ENCODE measurements at places on chromosomes 6 and 20.

DNA sequence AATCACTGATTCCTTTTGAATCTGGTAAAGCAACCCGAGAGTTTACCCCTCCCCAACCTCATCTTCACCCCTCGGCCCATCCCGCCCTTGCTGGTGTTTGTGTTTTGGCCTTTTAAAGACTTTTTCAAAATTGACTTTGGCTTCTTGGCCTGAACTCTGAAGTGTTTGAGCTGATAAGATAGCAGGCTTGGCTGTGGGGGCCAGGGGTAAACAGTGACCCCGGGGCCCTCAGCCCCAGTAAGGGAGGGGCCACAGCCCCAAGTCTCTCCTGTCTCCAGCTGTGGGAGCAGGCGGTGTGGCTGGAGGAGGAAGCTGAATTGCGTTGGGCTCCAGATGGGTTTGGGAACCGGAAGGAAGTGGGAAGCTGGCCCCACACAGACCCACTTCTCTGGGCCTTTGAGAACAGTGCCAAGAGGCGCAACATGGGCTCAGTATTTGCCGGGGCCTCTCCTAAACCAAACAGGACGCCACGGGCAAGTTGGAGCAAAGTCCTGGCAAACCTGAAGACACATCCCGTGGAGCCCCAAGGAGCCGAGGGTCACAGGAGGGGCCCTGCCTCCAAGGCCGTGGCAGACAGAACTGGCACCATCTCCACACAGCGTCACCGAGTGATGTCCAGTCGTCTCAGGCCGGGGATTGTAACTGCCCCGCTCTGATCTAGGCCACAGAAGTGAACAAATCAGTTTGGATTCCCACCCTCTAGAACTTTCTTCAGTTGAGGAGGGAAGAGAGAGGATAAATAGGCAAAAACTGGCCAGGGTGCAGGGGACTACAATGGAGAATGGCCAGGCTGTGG is 54.3 kb upstream of the PTPN1 start:
- no peak for DNase-seq

DNA sequence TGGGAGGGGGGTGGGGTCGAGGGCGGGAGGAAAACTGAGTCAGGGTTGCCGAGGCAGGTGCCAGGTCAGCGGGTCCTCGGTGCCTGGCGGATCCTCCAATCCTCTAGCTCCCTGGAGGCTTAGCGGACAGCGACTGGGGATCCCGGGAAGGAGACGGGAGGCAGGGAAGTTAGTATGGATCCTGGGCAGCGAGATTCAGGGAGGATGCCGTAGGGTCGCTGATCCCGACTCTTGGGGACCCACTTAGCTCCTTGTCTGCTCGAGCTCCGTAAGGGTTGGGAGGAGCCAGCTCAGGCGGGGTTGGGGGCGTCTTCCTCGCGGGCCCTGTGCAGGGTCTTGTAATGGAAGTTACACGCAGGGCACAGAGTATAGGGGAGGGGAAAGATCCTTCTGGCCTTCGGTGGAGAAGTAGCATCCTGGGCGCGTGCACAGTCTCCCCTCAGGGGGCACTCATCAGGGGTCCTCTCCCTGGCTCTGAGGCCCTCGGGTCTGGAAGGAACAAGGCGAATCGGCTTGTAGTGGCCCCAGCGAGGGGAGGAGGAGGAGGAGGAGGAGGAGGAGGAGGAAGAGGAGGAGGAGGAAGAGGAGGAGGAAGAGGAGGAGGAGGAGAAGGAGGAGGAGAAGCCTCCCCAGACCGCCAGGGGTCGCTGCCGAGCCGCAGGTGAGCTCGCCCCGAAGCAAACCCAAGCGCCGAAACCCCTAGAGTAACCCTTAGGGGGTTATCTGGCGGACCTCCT is 6.4 kb upstream of the SLC12A5 start:
- peak; percentile 56 for DNase-seq

GRCh38 chr20:33407251-33407650 is 5.9 kb upstream of the CDK5RAP1 start:
- no peak for DNase-seq

- no peak for DNase-seq
These were observed 5.7 kb downstream of the TMEM151B start for GRCh38 chr6:44275749-44276648.

- no peak for DNase-seq
These were observed 18.8 kb upstream of the FRMD1 start for GRCh38 chr6:168097621-168098430.

DNA sequence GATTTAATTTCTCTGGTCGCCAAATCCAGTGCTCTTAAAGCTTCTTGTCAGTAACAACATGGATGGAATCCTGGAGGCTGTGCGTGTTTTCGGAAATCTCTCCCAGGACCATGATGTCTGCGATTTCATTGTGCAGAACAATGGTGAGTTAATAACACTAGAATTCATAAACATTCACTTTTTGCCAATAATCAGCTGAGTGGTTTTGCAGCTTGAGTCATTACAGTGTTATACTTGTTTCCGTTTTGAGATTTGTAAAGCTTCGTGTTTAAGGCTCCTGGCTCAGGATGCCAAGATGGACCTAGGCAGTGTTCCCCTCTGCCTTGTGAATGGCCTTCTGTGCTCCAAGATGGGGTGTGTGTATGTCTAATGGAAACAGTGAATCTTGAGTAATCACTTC is 113.8 kb downstream of the ARMC2 start:
- DNase-seq: no peak

- no peak for DNase-seq
These were observed 51.1 kb downstream of the RCAN2 start for GRCh38 chr6:46440141-46440540.

DNA sequence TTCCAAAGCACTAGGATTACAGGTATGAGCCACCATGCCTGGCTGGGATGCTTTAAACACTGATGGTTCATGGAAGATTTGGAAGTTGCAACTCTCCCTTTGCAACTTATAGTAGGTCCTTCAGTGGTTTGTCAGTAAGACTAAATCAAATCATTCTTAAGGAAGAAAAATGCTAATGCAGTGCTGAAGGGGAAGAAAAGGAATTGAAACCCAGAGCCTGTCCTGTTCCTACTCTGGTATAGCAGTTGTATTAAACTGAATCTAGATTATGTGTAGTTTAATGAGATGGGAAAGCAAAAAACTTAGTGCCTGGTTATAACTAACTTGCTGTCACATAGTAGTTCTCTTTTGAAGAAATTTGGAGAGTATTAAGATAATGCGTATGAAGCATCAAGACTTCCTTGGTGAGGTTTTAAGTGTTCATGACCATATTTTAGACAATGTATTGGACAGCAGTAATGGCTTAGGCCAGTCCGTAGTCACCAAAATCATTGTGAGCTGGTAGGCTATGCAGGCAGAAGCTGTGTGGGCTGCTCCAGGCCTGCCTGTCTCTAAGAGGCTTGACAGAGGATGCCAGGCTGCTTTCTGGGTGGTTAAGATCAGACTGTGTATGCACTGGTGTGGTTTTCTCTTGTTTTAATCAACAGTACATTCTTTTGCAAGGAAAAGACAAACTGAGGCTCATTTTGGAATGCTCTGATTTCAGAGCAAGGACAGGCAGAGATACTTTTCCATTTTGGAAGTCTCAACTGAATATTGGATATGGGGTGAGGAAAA is 14.0 kb downstream of the PAQR8 start:
- DNase-seq: no peak

DNA sequence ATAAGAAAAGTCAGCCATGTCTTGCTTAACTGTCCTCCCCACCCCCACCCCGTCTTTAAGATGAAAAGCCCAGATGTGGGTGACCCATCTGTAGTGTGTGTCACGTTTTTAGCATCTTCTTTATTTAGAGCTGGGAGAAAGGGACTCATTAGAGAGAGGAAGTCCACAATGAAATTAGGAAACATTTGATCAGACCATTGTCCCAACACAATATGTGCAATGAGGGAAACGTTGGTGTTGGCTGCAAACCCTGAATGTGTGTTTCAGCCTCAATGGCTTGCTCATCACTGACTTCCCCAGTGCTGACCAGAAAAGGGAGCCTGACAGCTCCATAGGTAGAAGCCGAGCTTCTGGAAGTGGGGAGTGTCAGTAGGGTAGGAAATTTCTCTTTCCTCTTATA is 475.7 kb downstream of the CD83 start:
- no peak for DNase-seq

- DNase-seq: no peak
These were observed at the start of gene NKX2-2 for GRCh38 chr20:21513881-21514540. TSS of gene NKX2-2 (minus strand) at chr20:21514064. CDS start at chr20:21513669, 395 bp downstream.

- no peak for DNase-seq
These were observed 30.4 kb downstream of the FYN start for GRCh38 chr6:111842891-111843290.

GRCh38 chr6:119934816-119935215 is 585.3 kb upstream of the MAN1A1 start:
- no peak for DNase-seq

DNA sequence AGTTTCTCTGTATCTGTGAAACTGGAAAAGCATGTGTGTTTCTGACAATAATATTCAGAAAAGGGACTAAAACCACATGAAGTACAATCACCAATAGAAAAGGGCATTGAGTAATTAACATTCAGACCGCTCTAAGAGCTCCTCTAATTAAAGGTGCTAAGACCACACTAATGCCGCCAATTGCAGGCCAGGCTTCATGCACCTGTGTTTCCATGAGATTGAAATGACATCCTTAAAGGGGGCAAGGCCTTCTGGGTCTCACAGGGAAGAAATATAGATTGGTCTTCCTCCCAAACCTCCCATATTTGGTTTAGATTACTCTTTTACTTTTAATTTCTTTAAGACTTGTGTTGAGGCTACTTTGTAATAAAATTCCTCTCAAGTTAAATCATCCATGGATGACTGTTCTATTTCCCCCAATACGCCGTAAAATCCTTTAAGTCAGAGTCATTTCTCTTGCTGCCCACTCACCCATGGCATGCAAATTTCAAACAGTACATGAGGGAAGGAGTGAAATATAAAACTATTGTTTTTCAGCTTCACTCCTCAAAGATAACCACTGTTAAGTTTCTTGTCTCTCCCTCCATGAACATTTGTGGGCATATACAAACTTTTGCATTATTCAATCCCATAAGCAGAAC is 110.6 kb downstream of the UBE3D start:
- no peak for DNase-seq

DNA sequence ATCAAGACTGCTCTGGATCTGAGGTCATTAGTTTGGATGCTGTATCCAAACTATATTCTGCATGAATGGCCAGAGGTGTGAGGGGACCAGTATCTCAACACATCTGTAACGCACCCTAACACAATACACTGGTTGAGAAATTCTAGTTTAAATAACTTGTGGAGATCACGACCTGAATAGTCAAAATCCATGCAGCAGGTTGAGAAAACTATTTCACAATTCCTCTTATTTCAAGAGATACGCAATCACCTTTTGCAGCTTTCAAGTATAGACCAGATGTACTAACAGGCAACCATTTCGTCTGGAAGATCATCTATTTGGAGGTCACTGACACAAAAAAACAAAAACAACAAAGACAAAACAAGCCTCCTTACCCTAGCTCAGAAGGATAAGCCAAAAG is 11.1 kb downstream of the CSNK2A1 start:
- no peak for DNase-seq

- DNase-seq: no peak
These were observed 21.3 kb upstream of the WFDC2 start for GRCh38 chr20:45448270-45448669.

- no peak for DNase-seq
These were observed at the start of gene FAM217A for GRCh38 chr6:4078691-4079471. TSS of gene FAM217A (minus strand) at chr6:4079137. CDS start at chr6:4077414, 1,723 bp downstream.

- no peak for DNase-seq
These were observed 19.3 kb downstream of the TXNDC5 start for GRCh38 chr6:7891078-7891872.

- no peak for DNase-seq
These were observed 47.6 kb upstream of the MYL9 start for GRCh38 chr20:36493801-36494114.

DNA sequence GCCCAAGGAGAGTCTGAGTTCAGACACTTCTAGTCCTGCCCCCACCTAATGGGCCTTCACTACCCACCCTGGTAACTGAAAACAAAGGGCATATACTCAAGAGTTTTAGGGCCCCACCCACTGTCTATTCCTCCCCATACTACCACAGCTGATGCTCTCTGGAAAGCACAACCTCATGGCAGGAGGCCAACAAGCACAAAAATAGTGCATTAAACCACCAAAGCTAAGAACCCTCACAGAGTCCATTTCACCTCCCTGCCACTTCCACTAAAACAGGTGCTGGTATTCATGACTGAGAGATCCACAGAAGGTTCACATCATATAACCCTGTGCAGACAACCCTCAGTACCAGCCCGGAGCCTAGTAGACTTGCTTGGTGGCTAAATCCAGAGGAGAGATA is 132.1 kb upstream of the ADGRB3 start:
- no peak for DNase-seq

- DNase-seq: peak; percentile 28
These were observed 12.8 kb upstream of the PDYN start for GRCh38 chr20:2006452-2007361.

DNA sequence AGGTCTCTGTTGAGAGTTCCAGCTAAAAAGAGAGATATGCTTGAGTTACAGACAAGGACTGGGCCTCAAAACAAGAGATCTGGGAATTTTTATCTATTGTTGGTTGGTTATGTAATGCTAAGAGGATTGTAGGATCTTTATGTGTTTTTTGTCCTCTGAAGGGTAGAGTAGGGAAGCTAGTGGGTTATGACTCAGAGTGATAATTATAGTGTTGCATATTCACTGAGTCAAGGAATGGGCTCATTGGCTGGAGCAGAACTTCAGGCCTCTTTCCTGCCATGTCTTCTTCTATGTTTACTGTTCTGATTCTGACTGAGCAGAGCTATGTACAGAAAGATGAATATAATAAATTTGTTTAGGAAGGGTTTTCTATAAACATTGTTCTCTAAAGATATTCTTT is 66.1 kb upstream of the NOX3 start:
- no peak for DNase-seq

- no peak for DNase-seq
These were observed 170.3 kb upstream of the FLRT3 start for GRCh38 chr20:14507711-14508110.

DNA sequence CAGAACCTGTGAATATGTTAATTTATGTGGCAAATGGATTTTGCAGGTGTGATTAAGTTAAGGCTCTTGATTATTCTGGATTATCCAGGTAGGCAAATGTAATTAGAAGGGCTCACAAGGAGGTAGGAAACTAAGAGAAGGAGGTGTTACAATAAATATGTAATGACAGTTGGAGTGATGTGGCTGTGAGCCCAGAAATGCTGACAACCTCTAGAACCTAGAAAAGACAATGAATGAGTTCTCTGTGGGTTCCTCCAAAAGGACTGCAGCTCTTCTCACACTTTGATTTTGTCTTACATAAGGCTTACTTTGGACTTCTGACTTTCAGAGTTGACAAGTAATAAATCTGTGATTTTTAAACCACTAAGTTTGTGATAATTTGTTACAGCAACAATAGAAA is 406.6 kb upstream of the EPHA7 start:
- no peak for DNase-seq

- no peak for DNase-seq
These were observed 444.2 kb upstream of the JAG1 start for GRCh38 chr20:11117808-11118528.
